ENCODE measurements at places on chromosomes 7 and 10.

DNA sequence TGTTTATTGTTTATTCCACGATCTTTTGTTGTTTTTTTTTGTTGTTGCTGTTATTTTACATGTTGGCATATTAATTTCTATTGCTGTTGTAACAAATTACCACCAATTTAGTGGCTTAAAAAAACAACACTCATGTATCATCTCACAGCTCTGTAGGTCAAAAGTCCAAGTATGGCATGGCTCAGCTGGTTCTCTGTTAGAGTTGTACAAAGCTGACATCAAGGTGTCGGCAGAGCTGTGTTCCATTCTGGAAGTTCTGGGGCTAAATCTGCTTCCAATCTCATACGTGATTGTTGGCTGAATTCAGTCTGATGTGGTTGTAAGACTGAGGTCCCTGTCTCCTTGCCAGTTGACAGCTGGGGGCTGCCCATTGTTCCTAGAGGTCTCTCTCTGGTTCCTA, 60.2 kb upstream of the FAM133B start:
- no peak for DNase-seq

GRCh38 chr10:113788604-113789083, 37.2 kb downstream of the PLEKHS1 start:
- DNase-seq: no peak

- no peak for DNase-seq
Measured at GRCh38 chr10:62082729-62083411, 181.4 kb downstream of the ARID5B start.

DNA sequence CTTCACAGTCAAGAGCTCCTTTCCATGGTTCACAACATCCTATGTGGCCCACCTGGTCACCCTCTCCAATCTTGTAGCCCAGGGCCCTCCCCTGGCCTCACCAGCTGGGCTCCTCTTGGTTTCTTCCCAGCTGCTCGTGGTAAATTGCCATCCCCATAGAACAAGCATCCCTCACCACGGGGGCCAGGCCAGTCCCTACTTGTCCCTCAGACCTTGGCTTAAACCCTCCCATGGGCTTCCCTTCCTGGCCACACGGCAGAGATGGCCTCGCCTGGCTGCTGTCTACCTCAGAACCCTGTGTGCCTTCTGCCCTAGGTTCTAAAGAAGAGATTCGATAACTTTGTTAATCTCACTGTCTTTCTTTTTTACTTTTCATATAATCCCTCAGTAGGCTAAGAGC, 153.3 kb upstream of the TCERG1L start:
- no peak for DNase-seq

DNA sequence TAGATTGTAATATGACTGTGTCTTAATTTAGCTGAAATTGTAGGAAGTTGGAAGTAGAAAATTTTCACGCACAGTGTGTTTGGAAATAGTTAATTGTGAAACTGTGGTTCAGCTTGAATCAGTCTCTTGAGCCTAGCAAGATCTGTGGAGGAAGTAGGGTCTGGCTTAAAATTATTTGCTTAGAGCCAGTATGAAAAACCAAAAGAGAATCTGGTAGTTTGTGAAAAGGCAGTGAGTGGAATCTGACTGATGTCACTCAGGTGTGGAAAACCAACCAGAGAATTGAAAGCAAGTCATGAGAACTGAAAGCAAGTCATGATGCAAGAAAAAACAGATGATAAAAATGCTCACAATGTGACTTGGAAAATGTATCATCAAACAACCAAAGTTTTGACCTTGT, 11.5 kb downstream of the LIPJ start:
- no peak for DNase-seq

DNA sequence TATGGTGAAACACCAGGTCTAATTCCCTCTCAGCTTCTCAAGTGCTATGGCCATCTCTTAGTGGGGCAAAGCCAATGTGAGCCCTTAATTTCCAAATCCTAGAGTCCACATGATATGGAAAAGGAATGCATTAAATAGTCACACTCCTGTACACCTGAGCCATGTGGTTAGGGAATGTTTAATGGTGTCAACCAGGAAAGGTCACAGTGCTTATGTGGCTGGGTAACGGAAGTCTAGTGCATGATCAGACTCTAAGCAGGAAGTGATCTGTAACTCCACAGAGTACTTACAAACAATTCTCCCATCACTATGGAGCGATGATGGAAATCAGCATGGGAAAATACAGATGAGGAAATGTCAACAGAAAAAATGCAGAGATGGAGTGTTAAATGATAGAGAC, 148.8 kb downstream of the MAGI2 start:
- DNase-seq: no peak

GRCh38 chr7:105691082-105691679, 109.9 kb upstream of the EFCAB10 start:
- DNase-seq: no peak
